ENCODE measurements at places on chromosomes 12 and 14.

DNA sequence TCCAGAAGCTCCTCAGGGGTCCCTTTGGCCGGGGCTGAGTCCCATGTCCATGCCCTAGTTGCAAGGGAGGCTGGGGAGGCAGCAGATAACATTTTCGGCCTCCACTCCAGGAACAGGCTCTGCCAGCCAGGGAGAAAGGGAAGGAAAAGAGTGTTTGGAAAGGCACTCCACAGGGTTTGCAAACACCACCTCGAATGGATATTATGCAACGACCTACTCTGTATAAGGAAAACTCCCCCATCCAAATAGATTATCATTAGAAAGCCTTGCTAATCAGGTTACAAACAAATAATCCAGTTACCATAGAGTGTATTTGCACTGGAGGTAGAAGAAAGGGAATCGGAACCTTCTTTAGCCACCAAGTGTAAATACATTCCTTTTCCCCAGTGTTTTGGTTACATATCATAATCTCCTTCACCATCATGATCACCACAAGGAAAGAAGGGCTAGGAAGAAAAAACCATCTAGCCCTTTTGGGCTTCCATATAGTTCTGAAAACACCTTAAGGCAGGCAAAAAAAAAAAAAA, 40.4 kb downstream of the TMCC3 start:
- no peaks in the 10 kb centered on the region for H3K4me1 ChIP-seq
- H3K27ac ChIP-seq: no peak overlapping the region
- no peaks in the 10 kb centered on the region for H3K36me3 ChIP-seq
- no peak overlapping the region for H3K4me3 ChIP-seq

GRCh38 chr12:46509135-46509534, 136.6 kb upstream of the SLC38A2 start:
- no peaks in the 10 kb centered on the region for H3K27me3 ChIP-seq
- no peak for DNase-seq
- H3K27ac ChIP-seq: no peak overlapping the region
- H3K36me3 ChIP-seq: no peaks in the 10 kb centered on the region
- H3K4me1 ChIP-seq: no peaks in the 10 kb centered on the region
- H3K4me3 ChIP-seq: no peak overlapping the region

GRCh38 chr14:23085458-23085857, 9.5 kb downstream of the ACIN1 start:
- no peak overlapping the region for H3K27ac ChIP-seq
- DNase-seq: no peak
- no peaks in the 10 kb centered on the region for H3K27me3 ChIP-seq
- no peak overlapping the region for H3K4me3 ChIP-seq

GRCh38 chr12:6978611-6979011, 7.9 kb downstream of the EMG1 start:
- H3K4me3 ChIP-seq: no peak overlapping the region
- no peaks in the 10 kb centered on the region for H3K36me3 ChIP-seq
- DNase-seq: no peak
- H3K27me3 ChIP-seq: no peaks in the 10 kb centered on the region
- no peaks in the 10 kb centered on the region for H3K4me1 ChIP-seq
- H3K27ac ChIP-seq: no peak overlapping the region

DNA sequence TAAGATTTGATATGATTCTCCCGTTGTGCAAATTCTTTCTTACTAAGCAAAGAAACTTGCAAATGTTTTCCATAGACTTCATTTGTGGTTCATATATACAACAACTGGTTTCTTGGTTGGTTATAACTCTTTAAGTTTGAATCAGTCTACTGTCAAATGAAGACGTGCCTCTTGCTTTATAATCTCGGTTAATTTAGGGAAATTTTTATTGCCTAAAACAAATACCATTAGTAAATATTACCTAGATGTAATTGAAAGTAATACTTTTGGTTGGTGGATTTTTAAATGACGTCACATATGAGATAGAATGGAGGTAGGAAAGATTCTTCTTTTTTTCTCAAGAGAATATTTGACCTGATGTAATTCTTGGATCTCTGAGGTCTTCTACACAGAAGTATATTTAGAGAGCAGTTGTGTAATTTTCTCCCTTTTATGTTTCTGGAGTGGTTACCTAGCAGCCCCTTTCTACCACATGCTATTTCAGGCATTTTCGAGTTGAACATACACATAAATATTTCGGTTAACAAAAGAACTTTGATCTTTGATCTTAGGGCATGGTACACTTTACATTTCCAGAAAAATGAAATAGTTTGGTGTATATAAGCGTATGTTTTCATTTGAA, 1.7 kb downstream of the ATF7IP start:
- DNase-seq: no peak
- no peaks in the 10 kb centered on the region for H3K36me3 ChIP-seq
- no peaks in the 10 kb centered on the region for H3K27me3 ChIP-seq
- no peaks in the 10 kb centered on the region for H3K4me1 ChIP-seq

- H3K27me3 ChIP-seq: no peaks in the 10 kb centered on the region
- DNase-seq: peak; percentile 11
- H3K36me3 ChIP-seq: no peaks in the 10 kb centered on the region
- H3K27ac ChIP-seq: no peak overlapping the region
- no peak overlapping the region for H3K4me3 ChIP-seq
These were observed 60.0 kb upstream of the DIO3 start for GRCh38 chr14:101501341-101501740.

- no peak overlapping the region for H3K27ac ChIP-seq
- no peak for DNase-seq
- H3K4me3 ChIP-seq: no peak overlapping the region
- H3K4me1 ChIP-seq: peaks cover 12% of the 10 kb centered on the region
- H3K27me3 ChIP-seq: no peaks in the 10 kb centered on the region
- H3K36me3 ChIP-seq: no peaks in the 10 kb centered on the region
These were observed 43.4 kb downstream of the WDR20 start for GRCh38 chr14:102182936-102183619.

DNA sequence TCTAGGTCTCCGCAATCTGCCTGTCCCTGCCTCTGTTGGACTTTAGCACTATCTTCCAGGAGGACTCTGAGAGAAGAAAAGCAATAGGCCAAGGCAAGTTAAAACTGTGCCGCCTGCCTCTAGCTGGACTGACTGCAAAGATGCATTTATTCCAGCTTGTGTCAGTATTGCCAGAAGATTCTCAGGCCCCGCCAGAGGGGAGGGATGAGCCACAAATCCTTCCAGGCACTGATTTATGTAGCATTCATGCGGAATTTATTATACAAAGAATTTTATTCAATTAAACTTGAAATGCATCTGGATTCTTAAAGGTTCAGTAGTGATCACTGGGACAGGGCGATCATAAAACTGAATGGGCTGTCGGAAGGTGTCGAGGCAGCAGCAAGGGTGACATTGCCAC, 19.8 kb downstream of the MMAB start:
- H3K27me3 ChIP-seq: no peaks in the 10 kb centered on the region
- no peak overlapping the region for H3K4me3 ChIP-seq
- H3K27ac ChIP-seq: no peak overlapping the region
- peaks cover 3% of the 10 kb centered on the region for H3K4me1 ChIP-seq
- no peak for DNase-seq
- H3K36me3 ChIP-seq: no peaks in the 10 kb centered on the region

DNA sequence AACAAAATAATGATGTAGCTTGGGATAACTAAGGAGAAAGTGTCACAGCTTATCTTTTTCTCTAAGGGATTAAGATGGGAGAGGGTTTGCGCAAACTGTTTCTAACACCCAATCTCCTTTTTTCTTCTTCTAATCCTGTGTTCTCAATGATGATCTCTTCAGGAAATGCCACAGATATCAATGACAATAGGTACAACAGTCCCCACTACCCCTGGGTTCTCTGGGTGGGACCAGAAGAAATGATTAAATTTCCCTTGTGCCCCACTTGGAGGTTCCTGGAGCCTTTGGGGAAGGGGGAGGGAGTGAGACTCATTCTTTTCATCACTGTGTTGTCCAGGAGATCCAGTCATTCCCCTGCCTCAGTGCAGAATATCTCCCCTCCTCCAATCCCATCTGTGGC, 8.6 kb upstream of the PIP4K2C start:
- H3K4me3 ChIP-seq: no peak overlapping the region
- no peaks in the 10 kb centered on the region for H3K27me3 ChIP-seq
- H3K36me3 ChIP-seq: no peaks in the 10 kb centered on the region
- H3K27ac ChIP-seq: no peak overlapping the region
- no peaks in the 10 kb centered on the region for H3K4me1 ChIP-seq

GRCh38 chr12:42213954-42214426, 24.1 kb downstream of the YAF2 start:
- no peak overlapping the region for H3K27ac ChIP-seq
- H3K4me1 ChIP-seq: peaks cover 9% of the 10 kb centered on the region
- H3K27me3 ChIP-seq: no peaks in the 10 kb centered on the region
- DNase-seq: peak; percentile 80
- no peak overlapping the region for H3K4me3 ChIP-seq

GRCh38 chr12:85188619-85189018, 91.4 kb upstream of the ALX1 start:
- no peaks in the 10 kb centered on the region for H3K4me1 ChIP-seq
- no peak overlapping the region for H3K27ac ChIP-seq
- no peak for DNase-seq

- DNase-seq: no peak
- H3K27ac ChIP-seq: no peak overlapping the region
- no peak overlapping the region for H3K4me3 ChIP-seq
- no peaks in the 10 kb centered on the region for H3K36me3 ChIP-seq
- H3K4me1 ChIP-seq: no peaks in the 10 kb centered on the region
These were observed 112.4 kb downstream of the KICS2 start for GRCh38 chr12:64109706-64110105.

- no peaks in the 10 kb centered on the region for H3K36me3 ChIP-seq
- no peak overlapping the region for H3K27ac ChIP-seq
- peak; percentile 18 for DNase-seq
- H3K4me1 ChIP-seq: no peaks in the 10 kb centered on the region
- peak overlapping the region; percentile 27 for H3K4me3 ChIP-seq
These were observed 346.8 kb downstream of the ATP23 start for GRCh38 chr12:58288190-58288589.

- no peak overlapping the region for H3K27ac ChIP-seq
- no peak overlapping the region for H3K4me3 ChIP-seq
- no peaks in the 10 kb centered on the region for H3K4me1 ChIP-seq
- H3K36me3 ChIP-seq: no peaks in the 10 kb centered on the region
- H3K27me3 ChIP-seq: no peaks in the 10 kb centered on the region
These were observed 127.0 kb downstream of the SCAF11 start for GRCh38 chr12:45863332-45863731.

DNA sequence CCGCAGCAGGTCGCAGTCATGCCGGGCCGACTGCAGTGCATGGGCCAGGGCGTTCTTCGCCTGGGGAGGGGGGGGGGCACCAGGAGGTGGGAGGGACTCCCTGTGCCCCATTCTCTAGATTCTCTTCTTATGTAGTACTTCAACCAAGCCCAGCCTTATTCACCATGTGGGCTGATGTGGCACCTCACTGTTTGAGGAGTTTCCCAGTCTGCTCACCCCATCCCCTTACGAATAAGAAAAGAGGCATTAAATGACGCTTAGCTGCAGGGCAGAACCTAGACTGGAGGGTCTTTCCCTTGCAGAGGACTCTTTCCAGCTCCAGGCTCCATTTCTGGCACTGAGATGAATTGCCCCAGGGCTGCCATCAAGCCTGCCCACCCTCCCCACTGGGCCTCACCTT, 12.2 kb downstream of the CMTM5 start:
- peaks cover 7% of the 10 kb centered on the region for H3K4me1 ChIP-seq
- no peak overlapping the region for H3K4me3 ChIP-seq
- H3K36me3 ChIP-seq: no peaks in the 10 kb centered on the region
- H3K27ac ChIP-seq: no peak overlapping the region
- DNase-seq: no peak
- no peaks in the 10 kb centered on the region for H3K27me3 ChIP-seq

- no peaks in the 10 kb centered on the region for H3K27me3 ChIP-seq
- H3K4me1 ChIP-seq: peaks cover 12% of the 10 kb centered on the region
- DNase-seq: peak; percentile 71
- no peaks in the 10 kb centered on the region for H3K36me3 ChIP-seq
These were observed 40.1 kb downstream of the SMIM41 start for GRCh38 chr12:52119398-52120254.

- H3K4me1 ChIP-seq: peaks cover 4% of the 10 kb centered on the region
- H3K27me3 ChIP-seq: no peaks in the 10 kb centered on the region
These were observed 26.3 kb downstream of the TC2N start for GRCh38 chr14:91841065-91841464.

GRCh38 chr12:23039834-23040233, 414.9 kb downstream of the ETNK1 start:
- no peaks in the 10 kb centered on the region for H3K4me1 ChIP-seq
- no peak for DNase-seq
- no peak overlapping the region for H3K4me3 ChIP-seq
- H3K36me3 ChIP-seq: no peaks in the 10 kb centered on the region
- no peak overlapping the region for H3K27ac ChIP-seq

- H3K4me3 ChIP-seq: peak overlapping the region; percentile 86
- peaks cover 63% of the 10 kb centered on the region for H3K4me1 ChIP-seq
These were observed 615 bp downstream of the TARBP2 start for GRCh38 chr12:53501615-53502181.

DNA sequence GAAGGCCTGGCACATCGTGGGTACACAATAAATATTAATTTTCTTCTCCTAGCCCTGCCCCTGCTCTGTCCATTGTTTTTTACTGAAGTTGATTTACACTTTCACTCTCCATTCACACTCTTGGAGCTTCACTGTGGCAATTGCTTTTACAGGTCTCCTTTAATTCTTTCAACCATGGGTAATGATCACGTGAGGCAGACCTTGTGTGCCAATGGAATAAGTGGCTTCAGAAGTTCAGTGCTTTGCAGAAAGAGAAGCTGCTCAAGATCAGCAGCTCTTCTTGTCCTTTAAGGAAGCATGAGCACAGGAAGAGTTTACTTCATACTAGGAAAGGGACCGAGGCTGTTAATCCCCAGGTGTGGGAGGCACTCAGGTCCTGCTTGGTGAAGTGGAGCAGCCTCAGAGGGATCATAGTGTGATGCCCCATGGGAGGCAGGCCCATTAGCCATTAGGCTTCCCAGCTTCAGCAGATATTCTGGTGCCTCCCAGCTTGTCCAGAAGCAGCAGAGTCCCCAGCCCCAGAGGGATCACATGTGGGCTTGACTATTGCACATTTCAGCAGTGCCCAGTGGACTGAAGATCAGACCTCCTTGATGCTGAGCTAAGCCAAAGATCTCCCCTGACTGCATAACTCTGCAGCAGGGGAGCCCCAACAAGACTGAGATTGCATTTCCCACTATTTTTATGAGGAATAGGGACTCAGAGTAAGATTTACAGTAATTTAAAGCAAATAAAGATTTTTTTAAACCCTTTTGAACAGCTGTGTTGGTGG, 5.0 kb upstream of the SLC35F4 start:
- H3K36me3 ChIP-seq: no peaks in the 10 kb centered on the region
- H3K4me1 ChIP-seq: peaks cover 3% of the 10 kb centered on the region
- no peak overlapping the region for H3K4me3 ChIP-seq
- no peak overlapping the region for H3K27ac ChIP-seq
- H3K27me3 ChIP-seq: no peaks in the 10 kb centered on the region

GRCh38 chr14:44956866-44957265, 4.9 kb downstream of the KLHL28 start:
- no peak overlapping the region for H3K27ac ChIP-seq
- peaks cover 11% of the 10 kb centered on the region for H3K4me1 ChIP-seq
- no peaks in the 10 kb centered on the region for H3K27me3 ChIP-seq
- DNase-seq: no peak
- no peak overlapping the region for H3K4me3 ChIP-seq

- no peak for DNase-seq
- no peak overlapping the region for H3K4me3 ChIP-seq
- no peaks in the 10 kb centered on the region for H3K36me3 ChIP-seq
- H3K4me1 ChIP-seq: no peaks in the 10 kb centered on the region
- H3K27me3 ChIP-seq: no peaks in the 10 kb centered on the region
These were observed 274.9 kb upstream of the LMO3 start for GRCh38 chr12:16880864-16881285.
